Activated T-helper 17 cell treated with anti-CD3 and anti-CD28 coated beads, Interleukin-2, amount 50 U/mL, for 72 hours (primary cell): ENCODE measurements at places on chromosomes 5 and 9. TPM values are rescaled to one million over a fixed set of nuclear protein-coding genes. Genes with fewer than 3 reads are reported as not detected.
A peak's percentile ranks its signal among the peaks of the same experiment; 100 is the strongest.

DNA sequence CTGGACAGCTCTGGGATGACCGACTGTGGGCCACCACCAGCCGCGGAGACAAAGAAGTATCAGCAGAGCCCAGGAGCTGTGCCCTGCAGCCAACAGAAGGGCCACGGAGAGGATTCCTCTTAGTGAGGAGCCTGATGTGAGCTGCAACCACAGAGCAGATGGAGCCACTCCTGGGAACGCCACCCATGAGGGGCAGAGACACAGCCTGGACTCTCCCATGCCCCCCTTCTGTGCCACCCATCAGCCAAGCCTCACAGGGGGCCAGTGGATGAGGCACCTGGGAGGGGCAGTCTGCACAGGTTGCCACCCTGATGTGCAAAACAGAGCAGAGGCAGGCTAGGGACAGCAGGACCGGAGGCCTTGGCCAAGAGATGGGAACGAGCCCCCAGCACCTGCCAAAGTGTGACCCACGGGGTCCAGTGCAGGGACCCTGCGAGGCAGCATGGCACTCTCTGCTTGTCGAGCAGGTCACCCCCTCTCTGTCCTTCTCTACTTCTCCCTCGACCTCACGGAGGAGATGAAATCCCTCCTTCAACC lies 380.7 kb upstream of the IRX1 start:
- H3K4me3 ChIP-seq, result no peak overlapping the region
- H3K4me1 ChIP-seq, result no peaks in the 10 kb centered on the region
- no peaks in the 10 kb centered on the region for H3K36me3 ChIP-seq

The GLRA1 gene
- not detected for total RNA-seq

GRCh38 chr9:94868464-94868863 lies 142.0 kb downstream of the AOPEP start:
- no peak overlapping the region for H3K27ac ChIP-seq
- ATAC-seq, result no peak
- peaks cover 3% of the 10 kb centered on the region for H3K27me3 ChIP-seq
- H3K4me3 ChIP-seq, result no peak overlapping the region
- H3K4me1 ChIP-seq, result peaks cover 34% of the 10 kb centered on the region

DNA sequence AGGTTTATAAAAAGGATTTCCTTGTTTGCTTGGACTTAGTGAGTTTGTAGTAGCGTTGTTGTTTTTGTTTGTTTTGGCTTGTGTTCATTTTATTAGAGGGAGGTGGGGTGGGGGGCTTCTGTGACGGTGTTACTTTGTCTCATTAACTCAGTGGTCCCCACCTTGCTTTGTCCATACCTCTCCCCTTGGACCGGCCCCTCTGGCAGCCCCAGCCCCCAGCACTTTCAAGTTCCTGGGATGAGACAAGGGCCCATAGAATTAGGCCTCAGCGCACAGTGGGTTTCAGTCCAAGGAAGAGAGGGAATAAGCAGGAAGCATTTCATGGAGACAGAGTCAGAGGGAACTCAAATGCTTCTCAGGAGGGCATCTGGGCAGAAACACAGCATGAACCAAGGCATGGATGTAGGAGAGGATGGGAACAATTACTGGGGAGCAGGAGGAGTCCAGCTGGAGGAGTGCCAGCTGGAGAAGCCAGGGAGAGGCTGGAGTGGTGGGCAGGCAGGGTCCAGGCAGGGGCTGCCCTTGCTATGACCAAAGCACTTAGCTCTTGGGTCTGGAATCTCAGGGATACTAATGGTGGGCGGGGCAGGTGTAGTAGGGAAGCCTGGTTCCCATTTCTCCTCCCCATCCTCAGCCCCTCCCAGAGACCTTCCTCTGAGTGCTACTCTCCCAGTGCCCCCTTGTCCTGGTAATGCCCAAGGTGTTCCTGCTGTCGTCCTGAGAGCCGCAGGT lies 23.5 kb upstream of the ENHO start:
- H3K4me3 ChIP-seq, result no peak overlapping the region
- no peaks in the 10 kb centered on the region for H3K36me3 ChIP-seq
- no peak overlapping the region for H3K27ac ChIP-seq
- no peak for ATAC-seq
- peaks cover 19% of the 10 kb centered on the region for H3K27me3 ChIP-seq

- H3K27me3 ChIP-seq, result no peaks in the 10 kb centered on the region
- H3K36me3 ChIP-seq, result no peaks in the 10 kb centered on the region
- no peaks in the 10 kb centered on the region for H3K4me1 ChIP-seq
These were observed 20.2 kb downstream of the PLPP7 start for GRCh38 chr9:131309530-131310276.

DNA sequence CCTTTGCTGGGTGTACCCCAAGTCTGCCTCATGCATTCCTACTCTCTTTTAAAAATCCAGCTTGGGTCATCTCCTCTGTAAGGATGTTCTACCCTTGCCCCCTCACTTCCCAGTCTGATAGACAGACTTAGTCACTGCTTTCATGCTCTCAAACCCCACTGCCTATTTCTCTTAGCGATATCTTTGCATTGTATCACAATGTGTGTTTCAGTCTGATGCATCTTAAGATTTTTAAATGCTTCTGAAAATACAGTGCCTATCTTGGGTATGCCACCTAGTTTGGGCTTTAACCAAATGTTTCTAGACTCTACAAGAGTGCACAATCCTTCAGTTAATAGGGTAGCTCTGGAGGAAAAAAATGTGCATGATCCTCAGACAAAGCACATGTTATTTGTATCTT lies 97.8 kb downstream of the SNX18 start:
- H3K4me1 ChIP-seq, result peaks cover 13% of the 10 kb centered on the region
- no peak for ATAC-seq
- no peak overlapping the region for H3K4me3 ChIP-seq
- H3K36me3 ChIP-seq, result no peaks in the 10 kb centered on the region

DNA sequence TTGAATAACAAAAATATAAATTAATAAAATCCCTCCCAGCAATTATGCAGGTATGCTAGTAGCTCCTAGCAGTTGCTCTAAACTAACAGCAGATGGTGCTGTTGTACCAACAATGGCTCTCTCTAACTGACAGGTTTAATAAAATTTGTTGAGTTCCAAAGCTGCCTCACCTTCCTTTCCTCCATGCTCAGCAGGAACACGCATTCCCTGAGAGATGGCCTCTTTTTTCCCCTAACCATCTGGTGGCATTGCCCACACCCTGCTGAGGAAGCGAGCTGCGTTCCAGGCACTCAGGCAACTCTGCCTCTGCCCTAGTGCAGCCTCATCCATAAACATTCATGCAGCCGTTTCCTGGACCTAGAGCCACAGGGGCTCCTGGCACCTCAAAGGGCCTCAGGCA lies 106.2 kb downstream of the KLHL3 start:
- no peak overlapping the region for H3K4me3 ChIP-seq
- peaks cover 2% of the 10 kb centered on the region for H3K36me3 ChIP-seq
- peak; percentile 73 for ATAC-seq

DNA sequence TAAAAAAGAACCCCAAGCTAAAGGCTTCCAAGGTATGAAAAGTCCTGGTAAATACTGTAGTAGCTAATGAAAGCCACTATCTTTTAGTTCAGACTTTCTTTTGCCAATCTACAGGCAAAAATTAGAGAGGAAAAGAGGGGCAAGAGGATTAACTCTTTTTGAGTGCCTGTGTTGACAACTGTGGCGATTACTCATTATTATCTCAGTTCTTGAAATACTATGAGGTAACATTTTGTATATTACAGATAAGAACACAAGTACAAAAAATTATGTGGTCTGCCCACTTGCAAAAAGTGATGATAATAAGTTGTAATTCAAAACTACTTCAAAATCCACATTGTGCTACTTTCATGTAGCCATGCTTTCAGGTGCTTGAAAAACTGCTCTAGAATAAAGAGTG lies 144.0 kb downstream of the DTWD2 start:
- no peaks in the 10 kb centered on the region for H3K4me1 ChIP-seq
- no peak for ATAC-seq
- no peak overlapping the region for H3K4me3 ChIP-seq
- no peak overlapping the region for H3K27ac ChIP-seq
- peaks cover 4% of the 10 kb centered on the region for H3K36me3 ChIP-seq

DNA sequence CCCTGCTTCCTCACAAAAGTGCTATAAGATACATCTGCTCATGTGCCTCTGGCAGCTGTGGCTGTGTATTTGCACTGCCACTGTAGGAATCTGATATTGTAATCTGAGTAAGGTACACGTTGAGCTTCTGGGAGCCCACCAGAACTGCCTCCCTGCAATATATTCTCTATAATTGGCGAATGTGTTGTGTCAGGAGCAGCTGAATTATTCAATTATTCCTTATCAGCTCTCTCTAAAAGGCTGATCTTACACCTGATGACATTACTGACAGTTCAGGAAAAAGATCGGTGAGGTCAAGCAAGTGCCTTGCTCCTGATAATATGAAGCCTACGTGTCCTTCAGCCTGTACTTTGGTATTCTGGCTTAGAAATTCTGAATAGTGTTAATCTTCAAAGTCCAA lies 1015.0 kb downstream of the CDH9 start:
- H3K4me3 ChIP-seq, result no peak overlapping the region
- no peaks in the 10 kb centered on the region for H3K4me1 ChIP-seq
- no peak for ATAC-seq
- H3K27ac ChIP-seq, result no peak overlapping the region

DNA sequence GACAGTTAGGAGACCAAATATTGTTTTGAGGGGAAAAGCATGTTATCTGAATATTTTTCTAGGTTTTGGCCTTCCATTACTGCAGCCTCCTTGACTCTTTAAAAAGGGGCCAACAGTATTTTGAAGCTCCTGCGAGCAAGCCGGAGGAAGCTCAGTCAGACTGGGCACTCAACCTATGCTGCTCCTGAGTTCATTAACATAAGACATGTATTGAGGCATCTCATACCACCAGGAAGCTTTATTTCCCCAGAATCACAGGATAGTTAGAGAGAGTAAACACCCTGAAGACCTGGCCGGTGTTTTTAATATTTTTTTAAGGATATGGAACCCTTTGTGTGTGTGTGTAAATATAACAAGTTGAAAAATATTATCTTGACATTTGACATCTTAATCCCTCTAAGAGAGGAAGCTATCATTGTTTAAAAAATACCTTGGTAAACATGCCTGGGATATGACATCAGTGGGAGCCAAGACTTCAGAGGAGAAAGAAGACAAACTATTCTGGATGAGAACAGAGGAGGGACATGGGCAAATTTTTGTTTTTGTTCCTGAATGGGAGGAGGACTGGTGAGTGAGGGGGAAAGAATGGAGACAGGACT lies 139.3 kb upstream of the SLIT3 start:
- ATAC-seq, result no peak
- no peak overlapping the region for H3K27ac ChIP-seq
- H3K36me3 ChIP-seq, result no peaks in the 10 kb centered on the region
- no peaks in the 10 kb centered on the region for H3K4me1 ChIP-seq

The PHF24 gene
- not detected for total RNA-seq

The AK8 gene
- total RNA-seq, result 0.66 TPM

DNA sequence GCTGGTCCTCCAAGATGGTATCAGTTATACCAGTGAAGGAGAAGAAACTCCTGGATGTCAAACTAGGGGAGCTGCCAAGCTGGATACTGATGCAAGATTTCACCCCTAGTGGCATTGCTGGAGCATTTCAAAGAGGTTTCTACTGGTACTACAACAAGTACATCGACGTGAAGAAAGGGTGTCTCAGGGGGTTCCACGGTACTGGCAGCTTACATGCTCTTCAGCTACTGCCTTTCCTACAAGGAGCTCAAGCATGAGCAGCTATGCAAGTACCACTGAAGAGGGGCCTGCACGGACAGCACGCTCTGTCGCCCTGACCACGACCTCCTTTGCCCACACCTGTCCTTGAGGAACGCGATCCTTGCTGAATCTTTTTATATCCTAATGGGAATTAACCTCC lies 19.5 kb downstream of the ACTL7B start:
- no peak overlapping the region for H3K27ac ChIP-seq
- no peaks in the 10 kb centered on the region for H3K36me3 ChIP-seq
- no peaks in the 10 kb centered on the region for H3K4me1 ChIP-seq

DNA sequence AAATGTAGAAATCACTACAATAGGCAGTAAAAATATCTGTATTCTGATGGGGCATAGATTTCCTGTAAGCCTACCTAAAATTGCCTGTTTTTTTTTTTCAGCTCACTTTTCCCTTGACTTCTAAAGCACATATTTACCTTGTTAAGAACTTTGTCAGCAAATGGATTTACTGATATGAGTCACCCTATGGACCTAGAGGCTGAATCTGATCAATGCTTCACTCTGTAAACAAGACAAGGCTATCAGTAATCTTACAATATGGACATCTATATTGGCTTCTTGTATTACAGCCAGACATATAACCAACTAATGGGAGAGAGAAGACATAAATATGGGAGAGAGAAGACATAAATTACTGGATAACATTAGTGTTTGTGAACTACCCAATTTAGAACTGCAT lies 792.7 kb upstream of the CHD1 start:
- H3K4me1 ChIP-seq, result no peaks in the 10 kb centered on the region
- H3K27ac ChIP-seq, result no peak overlapping the region
- H3K27me3 ChIP-seq, result no peaks in the 10 kb centered on the region
